Left renal pelvis (tissue), 4 donors: ENCODE measurements at places on chromosomes 2 and 18. TPM values are rescaled to one million over a fixed set of nuclear protein-coding genes. Genes with fewer than 3 reads are reported as not detected.

Gene CNGA3
- not detected for polyA plus RNA-seq

DNA sequence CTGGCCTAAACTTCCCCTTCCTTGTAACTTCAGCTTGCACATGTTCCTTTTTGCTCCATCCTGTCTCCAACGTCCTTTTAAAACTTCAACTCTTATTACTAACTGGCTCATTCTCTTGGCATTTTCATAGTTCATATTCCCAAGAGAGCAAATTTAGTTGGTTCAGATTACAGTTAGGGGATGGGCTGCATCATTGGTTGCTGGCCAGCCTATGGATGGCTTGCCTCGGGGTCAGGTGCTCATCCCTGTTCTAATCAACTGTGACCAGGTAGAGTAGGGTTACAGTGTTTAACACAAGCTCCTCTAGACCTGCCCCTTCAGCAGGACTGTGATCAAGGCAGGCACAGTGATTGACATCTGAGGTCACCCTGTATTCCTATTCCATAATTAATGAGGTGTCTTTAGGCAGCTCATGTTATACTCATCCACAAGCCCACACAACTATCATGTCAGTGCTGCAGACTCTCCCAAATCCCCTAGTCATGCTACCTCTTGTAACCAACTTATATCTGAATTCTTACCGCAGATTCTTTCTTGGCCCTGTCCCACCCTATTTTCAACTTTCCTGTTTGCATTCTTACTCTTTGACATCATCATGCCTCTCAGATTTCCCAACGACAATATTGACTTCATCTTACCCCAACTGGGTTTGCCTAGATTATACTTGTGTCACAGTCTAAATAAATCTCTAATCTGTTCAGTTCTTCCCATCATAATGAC, 293.3 kb downstream of the MTX2 start:
- DNase-seq: no peak

- no peak for DNase-seq
These were observed 25.6 kb upstream of the CASP8 start for GRCh38 chr2:201234663-201235135.

- no peak for DNase-seq
These were observed 416.0 kb upstream of the HS6ST1 start for GRCh38 chr2:128734521-128735295.

- DNase-seq: no peak
These were observed 28.0 kb upstream of the SMIM21 start for GRCh38 chr18:75455249-75456198.

DNA sequence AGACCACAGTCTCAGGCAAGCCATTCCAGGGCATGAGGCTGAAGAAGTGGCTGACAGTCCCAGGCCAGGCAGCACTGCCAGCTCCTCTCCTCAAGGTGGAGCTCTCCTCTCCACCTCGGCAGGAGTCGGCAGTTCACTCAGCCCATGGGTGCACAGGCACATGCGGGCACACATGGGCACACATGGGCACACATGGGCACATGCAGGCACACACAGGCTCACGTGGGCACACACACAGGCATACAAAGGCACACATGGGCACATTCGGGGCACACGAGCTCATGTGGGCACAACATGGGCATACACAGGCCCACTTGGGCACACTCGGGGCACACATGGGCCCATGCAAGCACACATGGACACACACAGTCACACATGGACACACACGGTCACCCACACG, 65.3 kb upstream of the TAF1B start:
- no peak for DNase-seq

DNA sequence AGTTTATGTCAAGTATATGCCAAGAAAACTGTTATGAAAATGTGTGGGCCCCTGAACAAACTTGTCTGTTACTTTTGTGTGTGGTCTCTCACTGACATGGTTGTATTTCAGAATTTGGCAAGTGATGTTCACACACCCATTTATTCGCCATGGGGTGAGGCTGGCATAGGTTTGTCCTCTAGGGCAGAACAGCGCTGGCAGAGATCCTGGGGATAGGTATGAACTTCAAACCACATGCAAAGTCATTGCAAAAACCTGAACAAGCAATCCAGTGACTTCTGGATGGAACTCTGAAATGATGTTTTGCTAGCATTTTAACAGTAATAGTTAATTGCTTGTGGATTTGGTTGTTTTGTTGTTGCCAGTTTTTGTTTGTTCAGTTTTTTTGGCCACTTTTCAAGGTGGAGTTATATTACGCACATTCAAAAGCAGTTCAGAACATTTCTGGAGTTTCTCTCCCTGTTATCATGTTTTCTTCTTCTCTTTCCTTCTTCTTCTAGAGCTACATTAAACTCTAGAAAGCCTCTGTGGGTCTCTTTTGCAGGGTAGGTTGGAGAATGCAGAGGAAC, 78.5 kb downstream of the MDH1 start:
- no peak for DNase-seq

DNA sequence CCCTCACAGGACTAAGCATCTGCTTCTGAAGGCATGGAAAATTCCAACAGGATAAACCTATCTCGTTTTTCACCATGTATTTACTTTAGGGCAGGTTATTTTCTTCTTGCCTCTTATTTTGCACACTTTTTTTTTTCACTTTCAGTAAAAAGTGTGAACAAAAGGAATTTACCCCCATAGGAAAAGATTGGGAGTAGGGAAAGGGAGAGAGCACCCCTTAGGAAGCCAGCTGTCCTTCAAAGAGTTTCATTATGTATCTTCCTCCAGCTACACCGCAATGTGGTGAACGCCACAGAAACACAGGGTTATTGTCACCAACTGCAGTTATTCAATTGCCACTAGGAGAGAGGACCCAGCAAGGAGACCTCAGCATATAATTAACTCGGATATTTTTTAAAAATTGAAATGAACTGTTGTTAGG, 286.2 kb upstream of the VRK2 start:
- DNase-seq: no peak

Gene ALLC
- polyA plus RNA-seq: not detected

GRCh38 chr2:23574919-23575654, 190.1 kb downstream of the KLHL29 start:
- no peak for DNase-seq

DNA sequence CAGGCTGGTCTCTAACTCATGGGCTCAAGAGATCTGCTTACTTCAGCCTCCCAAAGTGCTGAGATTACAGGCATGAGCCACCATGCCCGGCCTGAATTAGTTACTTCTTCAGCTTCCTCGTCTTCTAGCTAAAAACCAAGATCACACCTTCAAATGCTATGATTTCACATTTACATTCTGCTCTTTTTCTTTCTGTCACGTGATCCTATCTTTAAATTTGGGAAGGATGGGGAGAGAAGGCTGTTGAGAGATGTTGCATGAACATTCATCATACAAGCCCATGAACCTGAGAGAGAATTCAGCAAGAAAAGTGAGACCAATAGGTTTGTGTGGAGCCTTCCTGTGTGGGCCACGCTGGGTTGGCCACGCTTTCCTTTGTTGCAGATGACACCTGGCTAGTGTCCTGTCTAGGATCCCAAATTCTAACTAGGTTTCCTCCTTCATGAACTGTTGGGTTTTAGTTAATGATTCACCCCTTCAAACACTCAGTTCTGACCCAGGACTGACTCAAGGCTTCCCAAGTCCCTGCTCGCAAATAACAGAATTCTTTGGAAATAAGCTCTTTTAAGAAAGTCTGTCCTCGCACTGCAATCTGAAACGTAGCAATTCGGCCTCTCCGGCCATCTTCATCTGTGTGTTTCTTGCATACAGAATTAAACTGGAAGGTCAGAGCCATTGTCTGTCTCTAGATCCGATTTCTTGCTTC, 57.3 kb upstream of the CREB1 start:
- no peak for DNase-seq

Gene TGFA
- 19.2 TPM for polyA plus RNA-seq

DNA sequence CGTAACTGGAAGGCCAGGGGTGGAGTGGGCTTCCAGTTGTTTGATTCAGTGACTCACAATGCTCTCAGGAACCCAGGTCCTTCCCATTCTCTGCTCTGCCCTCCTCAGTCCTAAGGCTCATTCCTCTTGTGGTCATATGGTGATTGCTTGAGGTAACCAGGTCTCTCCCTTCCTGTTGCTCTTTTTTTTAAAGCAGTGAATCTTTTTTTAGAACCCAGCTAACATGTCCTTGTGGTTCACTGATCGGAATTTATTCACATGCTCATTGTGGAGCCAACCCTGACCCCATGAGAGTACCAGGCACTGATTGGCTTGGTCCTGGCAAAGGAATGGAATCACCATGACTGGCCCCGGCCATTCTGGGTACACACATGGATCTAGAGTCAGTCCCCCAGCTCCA, 7.4 kb downstream of the THNSL2 start:
- no peak for DNase-seq

DNA sequence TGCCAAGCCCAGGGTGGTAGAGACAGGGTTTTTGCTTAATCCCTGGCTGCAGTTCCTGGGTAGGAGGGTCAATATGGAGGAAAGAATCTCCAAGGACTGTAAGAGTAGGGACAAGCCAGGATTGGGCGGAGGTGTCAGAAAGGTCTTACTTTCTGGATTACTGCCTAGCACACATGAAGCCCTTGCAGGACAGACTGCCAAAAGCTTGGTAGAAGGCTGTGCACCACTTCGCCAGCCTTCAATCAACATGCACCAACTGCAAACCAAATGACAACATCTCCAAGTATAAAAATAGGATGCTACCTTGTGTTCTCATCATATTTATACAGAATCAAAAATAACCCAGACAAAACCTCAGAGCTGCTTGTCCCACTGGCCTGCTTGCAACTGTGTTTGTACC, 3.7 kb downstream of the ZNF142 start:
- no peak for DNase-seq

Gene NCKAP5
- polyA plus RNA-seq: 8.4 TPM

DNA sequence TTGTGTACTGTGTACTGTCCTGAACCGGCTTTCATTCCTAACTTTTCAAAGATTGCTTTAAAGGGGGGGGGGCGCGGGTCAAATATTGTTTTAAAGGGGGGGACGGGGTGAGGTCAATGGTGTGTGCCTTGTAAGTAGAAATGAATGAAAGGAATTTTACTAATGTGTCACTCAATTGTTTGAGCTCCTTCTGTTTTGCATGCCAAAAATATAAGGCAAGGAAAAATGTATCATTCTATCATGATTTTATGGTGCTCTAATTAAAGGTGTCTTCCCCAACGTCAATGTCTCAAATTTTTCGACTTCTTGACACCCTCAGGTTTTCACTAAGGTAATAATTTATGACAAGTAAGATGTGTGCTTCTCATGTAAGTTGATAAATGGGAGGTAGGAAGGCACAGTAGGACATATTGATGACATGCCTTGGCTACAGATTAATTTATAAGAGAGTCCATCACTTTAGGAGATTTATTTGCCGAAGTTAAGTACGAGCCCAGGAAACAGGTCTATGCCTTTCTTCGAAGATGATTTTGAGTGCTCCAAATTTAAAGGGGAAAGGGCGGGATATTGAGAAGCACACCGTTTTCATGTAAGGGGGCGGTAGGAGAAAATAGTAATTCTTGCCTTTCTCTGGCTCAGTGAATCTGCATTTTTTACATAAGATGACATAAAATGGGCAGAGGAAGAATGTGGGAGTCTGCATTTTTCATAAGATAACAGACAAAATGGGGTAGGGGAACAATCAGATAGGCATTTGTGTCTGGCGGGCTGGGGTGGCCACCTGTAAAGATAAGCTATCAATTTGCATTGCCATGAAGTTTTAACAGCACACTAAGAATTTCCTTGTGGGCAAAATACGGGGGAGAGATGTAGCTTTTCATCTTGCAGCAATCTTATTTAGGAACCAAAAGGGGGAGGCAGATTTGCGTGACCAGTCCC, 1.2 kb upstream of the TRAPPC8 start:
- DNase-seq: no peak

GRCh38 chr18:79248495-79249060, 147.2 kb upstream of the NFATC1 start:
- no peak for DNase-seq

Gene CWC22
- 45.4 TPM for polyA plus RNA-seq

DNA sequence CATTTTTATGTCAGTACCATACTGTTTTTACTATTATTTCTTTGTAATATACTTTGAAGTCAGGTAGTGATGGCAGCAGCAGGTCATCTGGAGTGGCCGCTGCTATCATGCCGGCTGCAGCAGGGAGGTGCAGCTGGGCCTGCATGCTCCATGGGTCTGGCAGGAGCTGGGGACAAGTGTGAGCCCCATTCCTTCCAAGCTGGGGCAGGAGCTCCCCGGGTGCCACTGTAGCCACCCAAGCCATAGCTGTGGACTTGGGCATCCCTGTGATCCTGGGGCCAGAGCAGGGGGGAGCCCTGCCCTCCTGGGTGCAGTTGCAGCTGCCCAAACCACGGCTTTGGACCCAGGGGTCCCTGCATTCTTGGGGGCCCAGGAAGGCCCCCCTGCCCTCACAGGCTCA, 59.2 kb downstream of the CSRNP3 start:
- DNase-seq: no peak

Gene SAG
- polyA plus RNA-seq: 0.06 TPM

DNA sequence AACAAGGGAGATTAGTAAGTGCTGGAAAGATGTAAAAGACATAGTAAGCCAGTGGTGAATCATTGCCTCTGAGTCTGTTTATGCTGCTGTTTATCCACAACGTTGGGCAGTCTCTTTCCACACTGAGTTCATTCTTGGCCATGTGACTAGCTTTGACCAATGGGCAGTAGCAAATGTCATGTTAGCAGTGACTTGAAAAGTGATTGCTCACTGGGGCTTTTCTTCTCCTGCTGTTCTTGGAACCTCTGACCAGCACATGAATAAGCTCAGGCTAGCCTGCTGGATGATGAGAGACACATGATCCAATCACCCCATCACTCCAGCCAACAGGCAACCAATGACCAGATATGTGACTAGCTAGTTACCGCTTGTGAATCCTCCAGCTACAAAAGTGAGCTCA, 360.4 kb downstream of the SLC4A3 start:
- DNase-seq: no peak

Gene PPP1R1C
- polyA plus RNA-seq: 2.8 TPM

- no peak for DNase-seq
These were observed 2.9 kb upstream of the COQ10B start for GRCh38 chr2:197450465-197450864.

Gene HOXD9
- 106 TPM for polyA plus RNA-seq

- peak; percentile 71 for DNase-seq
These were observed at the start of gene SNED1 for GRCh38 chr2:240997856-240998705. SNED1 (plus strand) TSS chr2:240998618; CDS start chr2:240998838, 220 bp downstream.

DNA sequence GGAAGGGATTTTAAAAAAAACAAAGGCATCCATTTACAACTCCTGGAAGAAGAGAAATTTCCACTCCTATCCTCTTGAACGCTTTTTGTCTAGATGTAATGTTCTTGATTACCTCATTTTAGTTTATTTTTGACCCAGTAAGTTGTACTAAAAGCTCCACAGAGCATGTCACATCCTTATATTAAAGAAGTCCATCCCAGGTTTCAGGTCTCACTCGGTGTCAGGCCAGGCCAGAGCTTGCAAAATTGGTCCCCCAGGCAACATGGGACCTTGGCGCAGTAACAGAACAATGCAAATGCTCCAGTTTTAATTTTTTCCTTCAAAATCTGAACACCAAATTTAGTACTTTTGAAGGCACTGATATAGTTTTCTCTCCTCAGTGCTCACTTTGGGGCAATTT, 218.4 kb upstream of the REV1 start:
- no peak for DNase-seq
